Thoracic aorta (tissue), 2 donors: ENCODE measurements at places on chromosomes 13 and 19. TPM values are rescaled to one million over a fixed set of nuclear protein-coding genes. Genes with fewer than 3 reads are reported as not detected.
A peak's percentile ranks its signal among the peaks of the same experiment; 100 is the strongest.

ZIC2 gene
- total RNA-seq = not detected

SIGLEC5 gene
- not detected for total RNA-seq

GRIN2D gene
- total RNA-seq = 0.68 TPM

FLT3LG gene
- total RNA-seq = 4.7 TPM

TIMM29 gene
- 34.8 TPM for total RNA-seq

NDUFB7 gene
- total RNA-seq = 251 TPM

- no peaks in the 10 kb centered on the region for H3K4me1 ChIP-seq
- H3K27me3 ChIP-seq = no peaks in the 10 kb centered on the region
- no peak overlapping the region for H3K4me3 ChIP-seq
- DNase-seq = no peak
- H3K36me3 ChIP-seq = no peaks in the 10 kb centered on the region
These were observed 133.4 kb downstream of the OXGR1 start for GRCh38 chr13:96860882-96861281.

DNA sequence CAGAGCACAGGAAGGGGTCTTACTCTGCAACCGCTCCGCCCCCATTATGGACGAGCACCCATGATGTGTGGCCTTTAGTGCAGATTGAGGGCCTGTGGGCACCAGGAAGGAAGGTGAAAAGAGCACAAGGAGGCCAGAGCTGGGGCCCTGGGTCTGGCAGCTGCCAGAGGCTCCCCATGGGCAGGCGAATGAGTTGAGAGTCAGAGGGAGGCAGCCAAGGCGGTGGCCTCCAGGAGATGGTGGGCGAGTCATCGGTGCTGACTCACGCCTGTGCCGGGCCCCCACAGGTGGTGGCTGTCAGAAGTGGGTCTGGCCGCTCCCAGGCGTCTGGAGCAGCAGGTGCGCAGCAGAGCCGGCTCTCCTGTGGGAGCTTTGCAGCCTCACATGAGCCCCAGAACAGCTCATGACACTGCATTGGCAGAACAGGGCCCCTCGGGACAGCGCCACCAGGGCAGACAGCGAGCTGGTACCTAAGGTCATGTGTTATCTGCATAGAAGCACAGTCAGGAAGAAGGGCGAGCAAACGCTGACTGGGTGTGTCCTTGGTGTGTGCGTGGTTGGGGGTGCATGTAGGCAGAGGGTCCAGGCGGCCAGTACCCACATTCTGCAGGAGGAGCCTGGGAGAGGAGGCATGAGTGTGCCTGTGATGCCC, 68.8 kb downstream of the CHST8 start:
- no peak overlapping the region for H3K27ac ChIP-seq
- H3K36me3 ChIP-seq = no peaks in the 10 kb centered on the region
- H3K4me1 ChIP-seq = no peaks in the 10 kb centered on the region
- no peak for DNase-seq
- H3K4me3 ChIP-seq = no peak overlapping the region

GRCh38 chr19:17475541-17476115, 5.3 kb downstream of the SLC27A1 start:
- H3K27me3 ChIP-seq = no peaks in the 10 kb centered on the region
- H3K27ac ChIP-seq = peak overlapping the region; percentile 38
- H3K4me1 ChIP-seq = peaks cover 26% of the 10 kb centered on the region
- no peak for DNase-seq
- H3K36me3 ChIP-seq = no peaks in the 10 kb centered on the region

GRCh38 chr13:66937423-66937822, 292.7 kb downstream of the PCDH9 start:
- H3K27me3 ChIP-seq = no peaks in the 10 kb centered on the region
- no peaks in the 10 kb centered on the region for H3K4me1 ChIP-seq
- no peak overlapping the region for H3K4me3 ChIP-seq
- DNase-seq = no peak
- no peak overlapping the region for H3K27ac ChIP-seq
- no peaks in the 10 kb centered on the region for H3K36me3 ChIP-seq

DNA sequence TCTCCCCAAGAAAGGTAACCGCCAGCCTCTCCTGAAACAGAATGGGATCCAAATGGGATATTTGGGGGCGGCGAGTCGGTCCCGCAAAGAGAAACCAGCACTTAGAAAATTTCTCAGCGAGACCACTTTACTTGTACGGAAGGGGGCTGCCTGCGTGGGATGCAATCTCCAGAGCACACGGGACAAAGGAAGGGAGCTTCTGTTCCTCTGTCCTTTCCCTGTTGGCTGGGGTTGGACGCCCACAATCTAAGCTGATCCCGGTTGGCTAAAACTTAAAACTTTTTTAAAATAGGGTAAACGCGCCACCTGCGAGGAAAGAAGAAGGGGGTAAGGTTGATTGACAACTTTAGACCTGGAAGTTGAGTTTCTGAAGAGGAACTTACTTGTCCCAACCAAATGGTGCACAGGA, 826 bp upstream of the BSG start:
- no peaks in the 10 kb centered on the region for H3K36me3 ChIP-seq
- H3K27me3 ChIP-seq = no peaks in the 10 kb centered on the region
- H3K4me1 ChIP-seq = peaks cover 43% of the 10 kb centered on the region
- DNase-seq = no peak

DNA sequence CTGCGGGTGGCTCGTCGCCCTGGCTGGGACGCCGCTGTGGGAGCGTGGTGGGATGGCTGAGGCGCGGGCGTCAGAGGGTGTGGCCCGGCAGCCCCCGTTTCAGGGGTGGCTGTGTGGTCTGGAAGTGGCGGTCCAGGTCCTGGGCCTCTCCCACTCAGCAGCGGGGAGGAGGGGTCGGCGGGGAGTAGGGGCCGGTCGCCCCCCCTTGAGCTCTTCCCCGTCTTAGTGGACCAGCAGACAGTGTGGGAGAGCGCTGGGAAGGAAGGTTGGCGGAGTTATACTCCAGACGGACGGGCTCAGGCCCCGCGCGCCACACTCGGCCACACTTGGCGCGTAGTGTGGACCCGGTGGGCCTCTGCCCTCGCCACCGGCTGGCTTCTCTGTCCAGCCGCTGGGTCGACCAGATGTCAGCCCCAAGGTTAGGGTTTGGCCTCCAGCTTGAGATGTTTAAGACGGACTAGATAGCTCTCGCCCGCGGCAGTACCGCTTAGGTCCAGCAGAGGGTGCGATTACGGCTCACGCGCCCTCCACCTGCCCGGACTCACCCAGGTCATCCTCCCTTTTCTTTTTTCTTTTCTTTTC, 21.7 kb upstream of the ZNF429 start:
- H3K36me3 ChIP-seq = no peaks in the 10 kb centered on the region
- DNase-seq = no peak
- H3K27me3 ChIP-seq = no peaks in the 10 kb centered on the region

DNA sequence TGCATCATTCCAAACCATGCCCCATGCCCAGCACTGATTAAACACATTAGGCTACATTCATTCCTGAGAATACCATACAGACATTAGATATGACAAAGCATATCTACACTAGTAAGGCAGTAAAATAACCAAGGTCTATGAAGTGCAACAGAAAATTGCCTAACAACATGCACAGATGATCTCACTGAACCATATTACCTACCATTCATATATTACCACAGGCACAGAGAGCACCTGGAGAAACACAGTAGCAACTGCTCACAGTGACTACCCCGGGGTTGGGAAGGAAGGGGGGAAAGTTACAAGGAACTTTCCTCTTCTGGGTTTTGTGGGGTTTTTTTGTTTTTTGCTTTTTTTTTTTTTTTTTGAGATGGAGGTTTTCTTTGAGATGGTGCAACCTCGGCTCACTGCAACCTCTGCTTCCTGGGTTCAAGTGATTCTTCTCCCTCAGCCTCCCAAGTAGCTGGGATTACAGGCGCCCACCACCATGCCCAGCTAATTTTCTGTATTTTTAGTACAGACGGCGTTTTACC, 669.6 kb downstream of the UQCRFS1 start:
- DNase-seq = no peak
- H3K4me1 ChIP-seq = no peaks in the 10 kb centered on the region
- H3K27me3 ChIP-seq = no peaks in the 10 kb centered on the region
- H3K4me3 ChIP-seq = no peak overlapping the region
- H3K27ac ChIP-seq = no peak overlapping the region
- no peaks in the 10 kb centered on the region for H3K36me3 ChIP-seq

DNA sequence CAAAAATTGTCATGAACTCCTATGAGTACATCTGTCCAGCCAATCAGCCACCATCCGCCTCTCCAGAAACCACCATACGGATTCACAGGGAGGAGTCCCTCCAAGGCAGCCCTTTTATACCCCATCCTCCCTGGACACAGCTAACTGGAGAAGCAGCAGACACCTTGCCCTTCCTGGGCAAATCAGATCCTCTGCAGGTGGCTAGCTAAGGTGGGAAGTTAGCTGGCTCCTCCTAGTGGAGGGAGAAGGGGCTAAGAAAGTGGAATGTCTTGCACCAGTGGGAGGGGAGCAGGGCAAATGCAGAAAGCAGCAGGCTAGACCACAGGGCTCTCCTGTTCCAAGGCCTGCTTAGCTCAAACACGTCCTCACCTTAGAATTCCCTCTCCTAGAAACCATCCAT, 46.2 kb upstream of the UQCRFS1 start:
- no peaks in the 10 kb centered on the region for H3K4me1 ChIP-seq
- H3K4me3 ChIP-seq = no peak overlapping the region
- no peak overlapping the region for H3K27ac ChIP-seq
- DNase-seq = no peak
- H3K36me3 ChIP-seq = no peaks in the 10 kb centered on the region

DNA sequence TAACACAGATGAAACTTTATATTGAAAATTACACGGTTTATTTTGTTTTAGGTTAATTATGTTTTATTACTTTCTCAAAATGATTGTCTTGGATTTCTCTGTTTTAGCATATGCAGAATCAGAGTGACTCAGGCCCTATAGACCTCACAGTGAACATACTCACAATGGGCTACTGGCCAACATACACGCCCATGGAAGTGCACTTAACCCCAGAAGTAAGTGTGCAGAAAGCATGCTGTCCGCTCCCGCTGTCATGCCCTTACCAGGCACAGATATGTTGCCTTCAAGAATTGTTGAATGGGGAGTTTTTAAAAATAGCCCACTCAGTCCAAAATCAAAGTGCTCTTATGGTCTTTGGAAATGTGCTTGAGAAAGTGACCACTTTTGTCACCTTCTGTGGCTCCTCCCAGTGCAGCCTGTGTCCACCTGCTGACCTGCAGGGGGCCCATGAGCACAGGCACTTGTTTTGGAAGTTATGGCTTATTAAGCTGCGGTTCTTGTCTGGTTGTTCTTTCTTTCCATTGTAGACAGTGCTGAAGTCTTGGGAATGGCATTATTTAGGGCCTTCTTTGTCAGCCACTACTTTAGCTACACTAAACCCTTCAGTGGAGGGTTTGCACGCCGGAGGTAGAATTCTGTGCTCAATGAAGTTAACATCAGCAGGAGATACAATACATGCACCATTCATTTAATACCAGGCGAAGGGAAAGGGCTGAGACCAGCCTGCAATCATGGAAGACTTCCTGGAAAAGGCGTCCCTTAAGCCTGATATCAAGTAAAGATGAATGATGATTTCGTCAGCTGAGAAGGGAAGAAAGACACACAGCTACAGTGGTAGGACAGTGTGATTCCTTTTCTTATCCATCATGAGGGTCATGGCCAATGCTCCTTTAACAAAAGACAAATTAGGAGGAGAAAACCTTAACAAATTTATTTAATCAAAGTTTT, 36.7 kb downstream of the CUL4A start:
- H3K4me3 ChIP-seq = no peak overlapping the region
- H3K36me3 ChIP-seq = peaks cover 73% of the 10 kb centered on the region
- DNase-seq = no peak
- H3K27me3 ChIP-seq = no peaks in the 10 kb centered on the region

GRCh38 chr19:11347546-11348039, 1.3 kb downstream of the CCDC159 start:
- no peaks in the 10 kb centered on the region for H3K27me3 ChIP-seq
- H3K27ac ChIP-seq = no peak overlapping the region
- no peak for DNase-seq
- no peak overlapping the region for H3K4me3 ChIP-seq
- H3K4me1 ChIP-seq = peaks cover 18% of the 10 kb centered on the region

DNA sequence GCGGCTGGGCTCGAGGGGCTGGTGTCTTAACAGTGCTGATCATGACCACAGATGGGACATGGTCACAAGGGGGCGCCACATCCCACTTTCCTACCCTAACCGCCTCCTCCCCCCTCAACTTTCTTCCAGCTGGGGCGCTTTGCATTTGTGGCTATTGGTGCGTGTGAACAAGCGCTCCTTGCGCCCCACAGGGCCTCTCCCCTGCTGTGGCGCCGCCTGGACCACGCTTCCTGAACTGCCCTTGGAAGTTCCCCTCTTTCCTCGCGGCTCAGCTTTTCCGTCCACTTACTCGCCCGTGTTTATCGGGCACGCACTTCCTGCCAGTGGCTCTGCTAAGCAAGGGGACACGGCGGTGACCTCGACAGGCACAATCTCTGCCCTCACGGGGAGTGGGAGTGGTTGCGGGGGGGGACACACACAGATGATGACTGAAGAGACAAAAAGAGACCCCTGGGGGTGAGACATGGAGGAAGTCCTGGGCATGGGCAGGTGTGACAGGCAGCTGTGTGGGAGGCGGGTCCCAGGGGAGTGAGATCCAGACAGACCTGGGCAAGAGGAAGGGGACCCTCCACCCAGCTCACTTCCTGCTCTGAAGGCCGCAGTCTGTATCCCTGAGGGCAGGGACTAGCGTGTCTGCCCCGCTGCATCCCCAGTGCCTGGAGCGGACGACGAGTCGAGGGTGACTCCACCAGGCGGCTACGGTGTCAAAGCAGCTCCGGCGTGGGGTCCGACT, 40.3 kb downstream of the ZNF787 start:
- H3K4me1 ChIP-seq = peaks cover 3% of the 10 kb centered on the region
- H3K27ac ChIP-seq = no peak overlapping the region
- peak overlapping the region; percentile 63 for H3K4me3 ChIP-seq
- H3K27me3 ChIP-seq = no peaks in the 10 kb centered on the region
- H3K36me3 ChIP-seq = no peaks in the 10 kb centered on the region

GRCh38 chr19:50858886-50859285, 4.2 kb downstream of the KLK3 start:
- no peak overlapping the region for H3K4me3 ChIP-seq
- no peaks in the 10 kb centered on the region for H3K36me3 ChIP-seq
- H3K4me1 ChIP-seq = no peaks in the 10 kb centered on the region
- DNase-seq = no peak
- no peak overlapping the region for H3K27ac ChIP-seq
- H3K27me3 ChIP-seq = no peaks in the 10 kb centered on the region

GRCh38 chr13:96958286-96958891, 35.9 kb downstream of the OXGR1 start:
- H3K4me1 ChIP-seq = no peaks in the 10 kb centered on the region
- no peak overlapping the region for H3K4me3 ChIP-seq
- H3K27me3 ChIP-seq = no peaks in the 10 kb centered on the region
- no peak for DNase-seq

DNA sequence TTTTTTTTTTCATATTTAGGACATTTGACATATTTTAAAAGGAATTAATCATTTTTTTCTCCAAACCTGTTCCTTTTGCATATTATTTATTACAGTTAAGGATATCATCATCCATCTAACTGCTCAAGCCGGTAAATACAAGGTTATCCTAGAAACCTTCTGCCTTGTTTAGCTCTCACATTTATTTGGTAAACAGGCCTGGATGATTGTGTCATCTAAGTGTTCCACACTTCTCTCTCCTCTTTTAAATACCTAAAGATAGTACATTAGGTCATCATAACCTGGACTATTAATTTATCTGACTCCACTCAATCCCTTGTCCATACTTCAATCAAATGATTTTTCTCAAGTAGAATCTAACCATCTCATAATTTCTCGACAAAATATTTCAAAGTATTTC, 511.7 kb upstream of the KLHL1 start:
- H3K27ac ChIP-seq = no peak overlapping the region
- H3K36me3 ChIP-seq = no peaks in the 10 kb centered on the region
- DNase-seq = no peak
